Stimulated activated CD4-positive, alpha-beta T cell treated with anti-CD3 and anti-CD28 coated beads, Interleukin-1b, Interleukin-23, amount 100 ng/mL, for 48 hours (primary cell): ENCODE measurements at places on chromosomes 3 and 15.
A peak's percentile ranks its signal among the peaks of the same experiment; 100 is the strongest.

DNA sequence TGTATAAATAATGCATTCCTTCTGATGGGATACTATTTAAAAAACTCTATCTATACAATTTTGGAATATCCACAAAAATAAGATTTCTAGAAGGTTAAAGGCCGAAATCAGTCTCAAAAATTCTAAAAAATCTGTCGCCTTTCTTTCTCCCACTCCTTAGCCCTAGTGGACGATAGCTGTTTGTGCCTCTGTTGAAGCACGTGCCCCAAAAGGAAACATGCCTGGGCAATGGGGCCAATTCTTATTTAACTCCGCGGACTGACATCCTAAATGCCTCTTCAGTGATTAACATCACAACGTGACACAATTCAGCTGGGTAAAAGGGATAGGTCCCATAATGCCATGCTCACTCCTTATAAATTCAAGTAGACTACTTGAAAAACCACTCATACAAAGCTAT lies 65.1 kb downstream of the GAP43 start:
- DNase-seq, result no peak

- DNase-seq, result no peak
These were observed 24.9 kb downstream of the GRK7 start for GRCh38 chr3:141788149-141788548.

DNA sequence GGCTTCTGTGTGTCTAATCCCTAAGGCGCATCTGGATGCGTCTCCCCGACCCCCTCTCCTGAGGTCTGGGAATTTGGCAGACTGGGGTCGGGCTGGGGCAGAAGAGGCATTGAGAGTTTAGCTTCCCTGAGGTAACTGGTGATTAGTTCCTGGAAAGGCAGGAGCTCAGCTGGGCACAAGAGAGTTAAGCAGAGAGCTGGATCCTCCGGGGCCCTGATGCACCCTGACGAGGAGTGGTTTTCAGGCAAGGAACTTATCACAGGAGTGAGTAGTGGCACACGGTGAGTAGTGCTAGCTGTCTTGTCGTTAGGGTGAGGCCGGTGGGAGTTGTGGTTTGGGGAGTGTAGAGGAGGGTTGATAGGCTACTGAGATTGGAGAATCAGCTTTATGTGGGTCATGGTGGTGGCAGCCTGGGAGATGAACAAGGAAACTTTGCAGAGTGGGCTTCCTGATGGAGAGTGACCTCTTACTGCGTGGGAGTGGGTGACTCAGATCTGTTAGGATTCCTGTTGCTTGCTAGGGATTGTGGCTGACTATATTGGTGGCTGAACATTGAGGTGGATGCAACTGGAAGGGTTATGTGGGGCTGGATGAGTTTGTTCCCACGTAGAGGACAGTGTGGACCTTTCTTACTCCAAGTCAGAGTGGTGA lies 897 bp downstream of the RAD54L2 start:
- DNase-seq, result peak; percentile 66

DNA sequence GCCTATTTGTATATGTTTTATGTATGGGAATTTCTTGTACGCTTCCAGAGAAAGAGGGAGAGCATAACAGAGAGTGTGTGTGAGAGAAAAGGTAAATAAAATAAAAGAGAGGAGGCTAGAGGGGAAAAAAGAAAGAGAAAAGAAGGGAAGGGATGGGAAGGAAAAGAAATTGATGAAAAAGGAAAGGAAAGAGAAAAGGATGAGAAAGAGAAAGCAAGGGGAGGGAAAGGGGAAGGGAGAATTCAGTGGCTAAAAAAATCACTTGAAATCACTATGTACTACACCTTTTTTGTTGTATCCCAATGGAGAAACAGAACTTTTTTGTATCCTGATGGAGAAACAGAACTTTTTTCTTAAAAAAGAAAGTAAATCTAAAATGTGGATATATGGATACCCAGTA lies 165.5 kb upstream of the MBNL1 start:
- DNase-seq, result no peak

GRCh38 chr3:55646121-55646520 lies 159.0 kb upstream of the WNT5A start:
- no peak for DNase-seq

DNA sequence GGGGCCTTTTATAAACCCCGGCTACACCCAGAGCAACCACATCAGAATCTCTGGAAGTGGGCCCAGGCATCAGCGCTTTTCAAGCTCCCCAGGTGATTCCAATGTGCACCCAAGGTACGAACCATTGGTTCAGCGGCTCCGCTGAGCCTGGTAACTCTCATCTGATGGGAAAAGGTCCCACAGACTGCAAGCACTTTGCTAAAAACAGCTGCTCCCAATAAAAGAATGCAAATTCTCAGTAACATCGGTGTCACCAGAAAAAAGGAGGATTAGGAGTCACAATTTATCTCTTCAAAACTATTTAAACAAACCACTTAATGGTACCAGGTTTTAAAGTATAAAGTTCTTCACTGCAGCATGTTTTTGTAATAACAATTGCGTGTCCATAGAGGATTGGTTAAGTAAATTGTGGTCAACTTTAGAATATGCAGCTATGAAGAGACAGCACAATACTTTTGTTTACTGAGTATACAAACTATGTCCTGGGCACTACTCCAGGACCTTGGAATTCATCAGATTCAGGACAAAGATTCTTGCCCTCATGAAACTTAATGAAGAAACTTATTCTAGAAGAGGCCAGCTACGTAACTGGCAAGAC lies 660.7 kb upstream of the ADAMTS9 start:
- DNase-seq, result no peak

DNA sequence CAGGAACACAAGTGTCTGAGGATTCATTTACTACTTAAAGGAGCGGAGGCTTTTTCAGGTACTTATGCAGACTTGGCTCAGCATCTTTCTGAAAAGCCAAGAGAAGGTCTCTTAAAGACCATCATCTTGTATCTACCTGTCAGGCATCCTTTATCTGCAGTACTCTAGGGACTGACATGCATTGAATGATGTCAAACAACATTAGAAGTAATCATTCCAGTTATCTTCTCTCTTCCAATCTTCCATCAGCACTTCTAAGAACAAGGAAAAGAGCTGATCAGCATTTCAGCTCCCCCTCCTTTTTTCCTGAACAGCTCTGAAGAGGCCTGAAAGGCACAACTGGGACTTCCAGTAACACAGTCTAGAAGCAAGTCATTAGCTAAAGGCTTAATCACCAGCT lies 214.8 kb downstream of the KCNH8 start:
- DNase-seq, result no peak

- DNase-seq, result no peak
These were observed 2.0 kb downstream of the SNRK start for GRCh38 chr3:43288366-43288765.

DNA sequence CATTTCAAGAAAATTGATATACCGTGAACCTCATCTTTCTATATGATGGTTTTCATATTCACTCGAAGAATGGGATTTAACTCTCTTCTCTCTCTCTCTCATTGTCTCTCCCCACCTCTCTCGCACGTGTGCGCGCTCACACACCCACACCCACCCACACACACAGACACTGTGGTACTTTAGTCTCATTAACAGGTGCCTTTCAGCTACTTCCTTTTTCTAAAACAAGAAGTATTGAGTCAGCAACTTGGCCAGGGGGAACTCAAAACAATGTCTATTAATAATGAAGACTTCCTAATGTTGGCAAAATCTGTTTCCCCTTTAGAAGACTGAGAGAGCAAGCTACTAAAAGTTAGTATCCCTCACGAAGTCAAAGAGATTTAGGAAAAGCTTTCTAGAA lies 150.7 kb downstream of the TMCO5A start:
- DNase-seq, result no peak

DNA sequence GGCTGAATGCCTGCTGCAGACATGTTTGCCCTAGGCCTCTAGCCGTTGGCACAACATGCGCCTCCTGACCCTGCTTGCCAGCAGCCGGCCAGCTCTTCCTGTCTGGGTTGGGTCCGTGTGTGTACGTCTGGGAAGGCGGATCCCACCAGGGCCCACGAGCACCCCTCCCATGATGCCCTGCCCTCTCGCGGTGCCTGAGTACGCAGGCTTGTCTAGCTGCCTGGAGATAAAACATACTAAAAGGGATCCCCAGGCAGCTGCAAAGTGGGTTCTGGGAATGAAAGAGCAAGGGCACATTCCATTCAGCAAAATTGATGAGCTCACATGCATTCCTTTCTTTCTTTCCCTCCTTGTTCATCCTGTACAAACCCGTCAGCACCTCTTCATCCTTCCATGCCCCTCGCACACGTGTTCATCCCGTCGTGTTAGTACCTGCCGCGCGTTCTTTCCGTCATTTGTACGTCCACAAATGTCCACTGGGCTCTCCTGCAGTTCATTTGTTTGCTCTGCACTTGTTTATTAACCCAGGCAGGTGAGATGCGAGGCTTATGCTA lies 74.3 kb downstream of the FBLN2 start:
- no peak for DNase-seq

DNA sequence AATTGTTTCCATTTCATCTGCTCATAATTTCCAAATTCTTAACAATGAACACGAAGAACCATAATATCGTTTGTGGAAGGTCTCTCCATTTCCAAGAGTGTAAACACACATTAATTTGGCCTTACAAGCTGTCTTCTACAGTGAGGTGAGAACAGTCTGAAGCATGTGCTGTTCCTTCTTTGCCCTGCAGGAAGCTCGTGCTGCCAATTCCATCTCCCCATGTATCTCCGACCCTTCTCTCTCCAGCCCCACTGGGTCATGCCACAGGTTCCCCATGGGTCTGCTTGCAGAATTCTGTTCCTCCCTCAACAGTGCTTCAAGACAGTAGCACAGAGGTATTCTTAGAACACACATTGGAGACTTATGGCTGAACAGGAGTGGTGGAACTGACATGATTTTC lies 70.5 kb downstream of the CHSY1 start:
- no peak for DNase-seq

GRCh38 chr15:76418352-76419140 lies 82.0 kb downstream of the ISL2 start:
- DNase-seq, result no peak

DNA sequence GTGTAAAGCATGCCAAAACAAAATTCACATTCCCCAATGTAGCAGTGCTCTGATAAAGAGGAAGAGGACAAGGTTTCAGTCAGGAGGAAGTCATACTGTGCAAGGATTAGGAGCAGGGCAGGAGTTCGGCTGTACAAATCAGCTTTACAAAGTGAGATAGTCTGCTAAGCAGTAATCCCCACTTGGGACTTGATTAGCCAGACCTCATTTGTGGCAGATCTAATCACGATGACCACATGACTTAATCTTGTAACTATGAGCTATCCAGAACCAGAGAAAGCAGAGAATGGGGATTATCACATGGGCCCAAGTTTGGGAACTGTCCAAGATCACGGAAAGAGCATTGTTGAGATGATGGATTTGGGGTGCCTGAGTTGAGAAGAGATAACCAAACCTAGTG lies 7.8 kb downstream of the DCBLD2 start:
- no peak for DNase-seq
